ENCODE measurements at places on chromosomes 5 and 9.

DNA sequence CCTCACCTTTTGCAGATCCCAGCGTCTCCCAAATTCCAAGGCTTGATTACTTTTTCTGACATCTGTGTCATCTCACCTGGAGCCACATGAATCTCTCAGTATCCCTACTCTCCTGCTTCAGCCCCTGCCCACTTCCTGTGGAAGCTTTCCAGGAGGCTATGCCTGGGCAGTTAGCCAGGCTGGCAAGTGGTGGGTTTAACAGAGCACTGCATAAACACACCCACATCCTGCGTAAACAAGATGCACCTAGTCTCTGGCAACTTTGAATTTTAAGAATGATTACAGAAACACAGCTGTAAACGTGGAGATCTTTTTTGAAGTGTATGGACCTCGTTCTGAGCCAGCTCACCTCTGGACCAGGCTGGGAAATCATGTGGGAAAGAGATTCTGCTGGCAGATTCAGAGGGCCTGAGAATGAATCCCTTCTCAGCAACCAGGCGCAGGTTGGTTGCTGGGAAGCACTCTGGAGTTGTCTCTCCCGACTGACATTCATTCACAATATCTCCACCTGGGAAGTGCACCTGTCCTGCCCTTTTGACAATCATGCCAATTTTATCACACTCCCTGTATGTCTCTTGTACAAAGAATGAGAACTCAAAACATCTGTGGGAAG, 55.7 kb upstream of the FANCC start:
- DNase-seq = no peak

DNA sequence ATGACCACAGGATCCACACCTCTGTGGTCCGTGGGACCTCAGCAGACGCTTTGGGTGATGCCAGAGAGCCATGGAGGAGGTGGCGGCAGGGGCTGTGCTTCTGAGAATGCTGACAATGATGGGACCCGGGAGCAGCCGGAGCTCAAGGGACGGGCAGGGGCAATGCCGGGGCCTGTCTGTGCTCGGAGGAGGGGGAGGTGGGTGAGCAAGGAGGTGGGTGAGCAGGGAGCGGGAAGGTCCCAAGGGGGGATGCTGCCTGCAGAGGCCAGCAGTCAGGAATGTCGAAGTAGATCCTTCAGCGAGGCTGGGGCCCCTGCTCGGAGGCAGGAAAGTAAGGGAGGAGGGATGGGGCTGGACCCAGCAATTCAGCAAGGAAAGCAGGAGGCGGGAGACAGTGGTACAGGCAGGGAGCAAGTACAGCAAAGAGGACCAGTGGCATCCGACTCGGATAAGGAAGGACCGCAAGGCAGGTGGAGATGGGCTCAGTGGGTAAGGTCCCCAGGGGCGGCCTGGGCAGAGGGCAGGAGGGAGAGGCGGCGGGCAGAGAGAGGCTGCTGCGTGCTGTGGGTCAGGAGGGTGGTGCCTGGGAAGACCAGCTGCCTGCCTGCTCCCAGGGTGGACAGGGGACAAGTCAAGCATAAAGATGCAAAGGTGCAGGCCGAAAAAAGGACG, 49.0 kb downstream of the ADAMTS2 start:
- no peak for DNase-seq

DNA sequence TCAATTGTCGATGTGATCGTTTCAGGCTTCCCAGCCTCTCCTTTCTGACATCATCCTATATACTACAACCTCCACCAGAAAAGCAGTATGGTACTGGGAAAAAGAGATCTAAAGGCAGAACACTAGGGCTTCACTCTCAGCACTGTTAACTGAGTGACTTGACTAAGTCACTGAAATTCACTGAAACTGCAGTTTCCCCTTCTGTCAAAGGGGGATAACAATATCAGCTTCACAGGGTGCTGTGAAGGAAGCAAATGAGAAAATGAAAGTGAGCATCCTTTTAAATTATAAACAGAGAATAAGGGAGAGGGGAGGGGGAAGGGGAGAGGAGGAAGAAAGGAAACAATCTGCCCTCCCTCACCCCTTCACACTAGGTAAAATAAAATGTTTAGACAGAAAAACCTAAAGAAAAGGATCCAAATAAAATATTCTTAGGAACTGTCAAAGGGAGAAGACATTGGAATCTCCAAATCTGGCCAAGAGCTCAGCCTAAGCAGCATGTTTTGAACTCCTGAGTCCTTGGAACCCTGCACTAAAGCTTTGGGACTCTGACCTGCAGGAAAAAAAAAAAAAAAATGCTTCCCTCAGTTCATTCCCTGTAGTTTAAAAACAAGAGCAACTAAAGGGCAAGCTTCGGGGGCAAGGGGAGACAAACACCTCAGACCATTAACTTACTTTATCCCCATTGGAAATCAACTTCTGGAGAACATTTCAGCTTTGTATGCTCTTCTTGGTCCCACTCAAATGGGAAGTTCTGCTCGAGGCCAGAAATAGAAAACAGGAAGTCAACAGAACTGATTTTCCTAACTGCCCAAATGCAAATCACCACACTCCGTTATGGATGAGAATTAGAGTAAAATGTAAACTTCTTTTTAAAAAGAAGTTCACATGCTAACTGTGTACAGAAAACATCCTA, 178.3 kb downstream of the DEPDC1B start:
- no peak for DNase-seq

DNA sequence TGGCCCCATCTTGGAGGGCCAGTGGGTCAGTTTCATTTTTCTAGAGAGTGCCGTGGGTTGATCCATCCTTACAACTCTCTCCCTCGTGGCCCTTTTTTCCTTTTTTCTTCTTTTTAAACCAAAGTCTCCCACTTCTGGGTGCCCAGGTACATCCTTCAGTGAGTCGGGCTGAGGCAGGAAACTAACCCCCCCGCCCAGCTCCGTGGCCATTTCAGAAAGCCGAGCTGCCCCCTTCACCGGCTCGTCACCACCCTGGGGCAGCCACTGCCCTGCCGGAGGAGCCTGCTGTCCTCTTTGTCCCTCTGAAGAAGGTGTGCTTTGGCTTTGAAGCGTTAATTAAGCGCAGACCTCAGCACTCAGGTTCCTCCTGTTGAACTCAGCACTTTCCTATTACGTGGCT, 5.2 kb downstream of the CFAP77 start:
- DNase-seq = no peak

DNA sequence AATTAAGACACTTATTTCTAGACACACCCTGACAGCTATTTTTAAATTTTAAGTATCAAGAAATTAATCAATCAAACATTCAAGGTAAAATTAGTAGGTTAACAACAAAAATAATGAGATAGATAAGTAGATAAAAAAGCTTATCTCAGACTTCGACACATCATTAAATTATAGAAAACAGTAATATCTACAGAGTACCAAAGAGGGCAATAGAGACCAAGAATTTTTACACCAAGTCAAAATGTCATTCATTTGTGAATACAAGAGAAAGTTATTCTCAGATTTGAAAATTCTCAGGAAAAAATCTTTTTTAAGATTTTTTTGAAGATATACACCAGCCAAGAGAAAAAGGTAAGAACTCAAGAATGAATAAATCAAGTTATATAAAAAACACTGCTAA, 445.6 kb downstream of the ACTL7B start:
- no peak for DNase-seq

GRCh38 chr5:61620699-61621182, 288.7 kb downstream of the ZSWIM6 start:
- DNase-seq = no peak

DNA sequence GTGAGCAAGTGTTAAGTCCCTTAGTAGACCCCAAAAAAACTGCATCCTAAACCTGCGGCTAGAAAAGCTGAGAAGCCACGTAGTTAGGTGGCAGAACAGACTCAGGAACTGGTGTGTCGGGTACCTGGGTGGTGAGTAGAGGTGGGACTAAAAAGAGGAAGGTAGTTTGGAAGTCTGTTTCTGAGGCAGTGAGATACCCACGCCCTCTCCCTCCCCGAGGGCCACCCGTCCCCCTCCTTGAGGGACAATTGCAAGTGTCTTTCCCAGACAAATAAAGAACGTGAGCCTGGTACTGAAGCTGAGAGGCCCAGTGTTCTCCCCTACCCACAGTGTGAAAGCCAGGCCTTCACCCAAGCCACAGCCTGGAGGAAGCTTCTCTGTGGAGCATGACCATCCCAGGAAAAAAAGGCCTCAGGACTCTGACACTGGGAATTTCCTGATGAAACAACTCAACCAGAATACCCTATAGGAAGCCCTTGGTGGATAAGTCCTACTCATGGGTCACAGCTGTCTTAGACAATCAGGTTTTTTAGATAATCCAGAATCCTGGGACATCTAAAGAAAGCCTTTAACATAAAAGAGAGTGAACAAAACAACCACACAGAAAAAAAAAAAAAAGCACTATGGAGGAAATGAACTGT, 7.0 kb upstream of the CD74 start:
- no peak for DNase-seq

DNA sequence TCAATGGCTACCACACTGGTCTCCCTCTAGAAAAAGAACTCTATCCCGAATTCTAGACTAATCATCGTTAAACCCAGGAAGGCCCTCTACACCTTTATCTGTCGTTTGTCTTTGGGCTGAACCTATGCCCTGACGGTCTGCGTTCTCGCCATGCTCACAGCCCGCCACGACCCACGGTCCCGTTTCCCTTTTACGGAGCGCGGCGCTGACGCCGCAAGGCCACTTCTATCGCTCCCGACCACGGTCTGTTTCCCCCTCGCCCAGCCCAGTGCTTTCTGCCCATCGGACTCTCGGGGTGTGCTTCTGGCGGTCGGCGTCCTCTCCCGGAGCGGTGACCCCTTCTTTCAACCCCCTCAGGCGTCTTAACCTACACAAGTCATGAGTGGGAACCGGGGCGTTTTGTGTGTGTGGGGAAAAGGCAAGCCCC, 974 bp downstream of the C9orf40 start:
- peak; percentile 5 for DNase-seq

DNA sequence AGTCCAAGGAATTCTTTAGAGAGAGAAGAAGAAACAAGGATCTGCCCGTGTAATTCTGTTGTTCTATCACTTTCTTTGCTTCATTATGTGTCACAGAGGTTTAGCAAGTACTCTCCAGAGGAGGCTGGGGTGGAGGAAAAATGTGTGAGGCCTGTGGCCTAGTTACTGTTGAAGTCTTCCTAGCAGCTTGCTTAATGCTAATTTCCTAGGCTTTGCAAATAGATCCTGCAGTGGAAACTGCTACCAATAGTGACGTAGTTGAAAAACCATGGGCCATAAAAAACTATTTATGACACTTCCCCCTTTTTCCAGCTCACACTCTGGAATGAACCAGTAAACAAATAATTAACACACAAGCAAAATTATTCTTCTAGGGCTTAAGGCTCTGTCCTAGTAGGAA, 27.0 kb upstream of the C9orf72 start:
- DNase-seq = no peak

DNA sequence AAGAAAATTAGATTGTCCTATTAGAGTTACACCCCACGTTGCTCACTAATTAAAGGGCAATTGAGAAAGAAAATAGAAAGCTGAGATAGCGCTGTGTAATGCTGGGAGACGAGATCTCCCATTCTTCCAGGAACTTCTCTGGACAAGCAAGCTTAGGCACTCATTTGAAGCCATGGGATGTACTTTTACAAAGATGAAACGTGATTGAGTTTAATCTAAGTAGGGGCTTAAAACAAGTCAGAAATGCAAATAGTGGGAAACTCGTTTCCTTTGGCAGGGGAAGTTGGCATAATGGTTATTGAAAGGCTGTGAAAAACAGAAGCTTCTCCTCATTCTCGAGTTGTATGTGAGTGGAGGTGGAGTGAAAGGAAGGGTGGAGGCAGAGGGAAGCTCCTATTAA, 3.7 kb downstream of the PRDM6 start:
- DNase-seq = no peak

DNA sequence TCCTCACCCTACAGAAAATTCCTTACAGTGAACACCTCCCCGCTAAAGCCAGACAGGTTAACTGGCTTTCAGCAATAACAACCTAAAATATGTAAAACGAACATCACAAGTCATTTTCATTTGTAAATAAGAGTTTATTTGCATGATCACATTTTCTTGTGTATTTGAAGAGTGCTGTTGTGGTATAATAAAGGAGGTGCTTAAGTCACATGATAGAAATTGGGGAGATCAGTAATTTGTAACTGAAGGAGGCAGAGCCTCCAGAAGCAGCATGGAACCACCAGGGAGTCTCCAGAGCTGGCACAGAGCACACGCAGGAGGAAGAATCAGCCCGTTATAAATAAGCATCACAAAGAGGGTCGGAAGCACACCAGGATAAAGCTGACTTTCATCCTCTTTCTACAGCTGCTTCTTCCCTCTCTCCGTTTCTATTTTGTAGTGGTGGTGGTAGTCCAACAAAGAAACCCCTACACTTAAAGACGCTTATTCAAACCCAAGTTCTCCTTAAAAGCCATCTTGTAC, 210.6 kb downstream of the MAPKAP1 start:
- DNase-seq = no peak
